ENCODE measurements at places on chromosomes 12 and 14.

GRCh38 chr12:55073043-55074022, 52.9 kb upstream of the OR9K2 start:
- peak; percentile 76 for DNase-seq

DNA sequence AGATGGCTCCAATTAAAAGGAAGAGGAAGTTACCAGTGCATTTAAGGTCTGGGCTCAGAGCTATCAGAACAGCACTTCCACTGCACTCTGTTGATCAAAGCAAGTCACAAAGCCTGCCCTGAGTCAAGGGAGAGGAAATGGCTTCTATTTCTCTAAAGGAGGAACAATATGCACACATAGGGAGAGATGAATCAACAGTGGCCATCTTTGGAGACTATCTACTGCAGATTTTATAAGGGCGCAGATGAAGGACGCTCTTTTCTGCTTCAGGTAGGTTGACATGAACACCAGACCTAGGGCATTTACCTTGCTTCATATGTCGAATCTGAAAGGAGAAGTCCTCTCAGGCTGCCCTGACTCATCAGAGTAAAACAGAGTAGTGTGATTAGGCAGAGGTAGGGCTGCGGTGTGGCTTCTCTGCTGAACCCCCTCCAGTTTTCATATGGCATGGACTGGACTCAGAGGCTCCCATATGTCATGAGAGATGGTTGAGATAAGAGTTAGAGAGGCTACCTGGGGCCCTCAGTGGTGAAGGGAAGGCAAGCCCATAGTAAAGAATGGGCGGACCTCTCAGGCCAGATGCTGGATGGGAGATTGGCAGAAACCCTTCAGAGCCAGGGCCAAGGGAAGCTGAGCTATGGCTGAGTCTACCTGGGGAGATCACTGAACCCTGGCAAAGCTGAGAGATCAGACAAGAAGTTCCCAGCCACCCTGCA, 84.4 kb downstream of the ARF6 start:
- no peak for DNase-seq

DNA sequence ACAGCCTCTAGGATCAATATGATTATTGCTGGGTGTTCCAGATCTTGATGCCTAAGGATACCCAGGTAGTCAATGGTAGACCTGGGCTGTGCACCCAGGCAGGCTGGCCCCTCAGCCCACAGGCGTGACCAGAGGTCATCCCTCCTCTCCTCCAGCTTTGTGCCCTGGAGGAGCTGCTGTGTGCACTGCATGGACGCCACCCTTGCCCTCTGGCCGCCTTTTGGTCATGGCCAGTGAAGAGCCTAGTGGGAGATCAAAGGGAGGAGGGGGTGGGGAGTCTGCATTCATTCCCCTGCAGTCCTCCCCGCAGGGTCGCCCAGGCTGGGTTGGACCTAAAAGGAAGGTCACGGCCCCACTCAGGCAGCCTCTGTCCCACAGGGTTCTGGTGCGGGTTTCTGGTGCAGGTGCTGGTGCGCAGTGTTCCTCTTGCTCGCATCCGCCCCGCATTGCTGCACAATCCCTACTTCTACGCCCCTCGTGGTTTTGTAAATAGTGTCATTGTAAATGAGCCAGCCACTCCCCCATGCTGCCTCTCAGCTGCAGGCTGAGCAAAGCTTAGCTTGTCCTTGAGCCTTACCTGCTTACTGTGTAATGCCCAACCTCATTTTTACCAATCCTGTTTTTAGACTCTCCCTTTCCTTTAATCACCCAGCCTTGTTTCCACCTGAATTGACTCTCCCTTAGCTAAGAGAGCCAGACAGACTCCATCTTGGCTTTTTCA, 55.3 kb downstream of the PSMA6 start:
- DNase-seq, result peak; percentile 29

- no peak for DNase-seq
Measured at GRCh38 chr12:40646456-40646855, 45.8 kb upstream of the CNTN1 start.

DNA sequence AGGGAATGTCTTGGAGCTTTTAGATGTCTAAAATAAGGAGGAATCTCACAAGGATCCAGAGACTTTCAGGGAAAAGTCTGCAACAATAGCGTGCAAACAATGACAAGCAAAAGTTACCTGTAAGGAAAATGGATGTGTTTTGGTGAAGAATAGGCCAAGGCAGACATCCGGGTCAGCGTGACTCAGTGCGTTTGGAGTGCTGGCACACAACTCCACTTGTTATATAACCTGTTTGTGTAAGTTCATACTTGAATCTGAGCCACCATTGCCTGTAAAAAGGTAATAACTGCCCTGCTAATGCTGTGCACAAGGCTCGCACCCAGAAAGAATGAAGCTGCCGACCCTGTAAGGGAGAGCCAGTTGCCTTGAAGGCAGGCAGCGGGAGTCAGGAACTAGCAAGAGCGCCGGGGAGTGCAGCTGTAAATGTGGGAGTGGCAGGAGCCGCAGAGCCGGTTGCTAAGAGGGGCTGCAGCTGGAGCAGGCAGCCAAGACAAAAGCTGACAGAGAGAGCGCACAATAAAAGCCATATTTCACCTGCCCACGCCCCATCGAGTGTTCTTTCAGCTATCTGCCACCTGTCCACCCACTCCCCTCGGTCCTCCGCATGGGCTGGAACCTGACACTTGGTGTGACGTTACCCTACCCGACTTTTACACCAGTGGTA, 638.5 kb upstream of the MIS18BP1 start:
- DNase-seq, result no peak

GRCh38 chr12:68609998-68610369, 715 bp upstream of the RAP1B start:
- no peak for DNase-seq

DNA sequence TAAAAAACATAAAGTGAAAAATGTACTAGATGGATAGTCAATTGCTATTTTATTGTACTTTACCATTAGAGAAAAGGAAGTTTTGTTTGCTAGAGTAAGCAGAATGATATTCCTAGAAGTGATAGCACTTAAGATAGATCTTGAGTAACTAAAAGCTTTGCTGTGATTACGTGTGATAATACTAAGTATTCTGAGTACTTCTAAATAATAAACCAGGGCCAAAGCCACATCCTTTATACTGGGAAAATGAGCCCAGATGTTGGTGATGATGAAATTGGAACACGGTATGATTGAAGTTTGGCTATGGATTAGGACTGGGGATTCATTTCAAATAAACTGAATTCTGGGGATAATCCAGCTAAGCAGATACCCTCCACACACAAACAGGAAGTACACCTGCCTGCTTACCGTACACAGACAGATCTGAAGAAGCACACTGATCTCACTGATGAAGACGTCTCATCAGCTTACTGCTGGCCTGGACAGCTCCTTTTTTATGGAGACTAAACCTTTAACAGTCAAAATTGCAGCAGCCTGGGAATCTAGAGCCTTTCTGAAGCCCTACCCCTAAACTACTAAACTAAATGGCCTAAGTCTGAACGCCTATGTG, 199.8 kb downstream of the LRFN5 start:
- no peak for DNase-seq

DNA sequence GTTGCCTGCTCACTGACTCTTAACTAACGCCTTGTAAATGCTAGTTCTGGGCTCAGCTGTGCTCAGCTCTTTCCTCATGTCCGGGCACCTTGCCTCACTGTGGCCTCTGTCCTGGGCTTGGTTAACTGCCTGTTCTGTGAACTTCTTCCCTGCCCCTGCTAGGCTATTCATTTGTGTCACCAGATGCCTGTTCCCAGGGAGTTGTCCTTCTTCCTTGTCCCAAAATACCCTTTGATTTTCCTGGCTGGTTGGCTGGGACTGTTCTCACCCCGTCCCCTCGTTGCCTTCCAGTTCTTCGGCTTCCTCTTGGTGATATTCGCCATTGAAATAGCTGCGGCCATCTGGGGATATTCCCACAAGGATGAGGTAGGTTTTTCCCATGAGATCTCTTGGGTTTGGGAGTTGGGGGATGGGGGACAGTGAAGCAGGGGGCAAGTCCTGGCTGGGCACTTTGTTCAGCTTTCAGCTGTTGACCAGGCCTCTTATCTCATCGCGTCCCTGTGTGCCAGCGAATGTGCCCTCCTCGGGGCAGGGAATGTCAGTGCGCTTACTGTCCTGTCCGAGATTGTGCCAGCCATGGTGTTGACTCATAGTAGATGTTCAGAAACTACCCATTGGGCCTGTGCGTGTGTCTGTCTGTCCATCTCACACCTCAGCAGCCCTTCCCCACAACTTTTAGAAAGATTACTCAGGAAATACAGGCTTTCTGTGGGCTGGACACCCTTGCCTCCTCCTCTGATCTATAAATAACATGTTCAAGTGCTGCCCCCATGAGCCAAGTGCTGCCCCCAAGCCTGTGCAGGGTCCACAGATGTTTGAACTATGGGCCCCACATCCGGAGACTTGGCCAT, 33.1 kb downstream of the CD9 start:
- no peak for DNase-seq

GRCh38 chr14:50666772-50667683, 1.1 kb downstream of the SAV1 start:
- peak; percentile 42 for DNase-seq

DNA sequence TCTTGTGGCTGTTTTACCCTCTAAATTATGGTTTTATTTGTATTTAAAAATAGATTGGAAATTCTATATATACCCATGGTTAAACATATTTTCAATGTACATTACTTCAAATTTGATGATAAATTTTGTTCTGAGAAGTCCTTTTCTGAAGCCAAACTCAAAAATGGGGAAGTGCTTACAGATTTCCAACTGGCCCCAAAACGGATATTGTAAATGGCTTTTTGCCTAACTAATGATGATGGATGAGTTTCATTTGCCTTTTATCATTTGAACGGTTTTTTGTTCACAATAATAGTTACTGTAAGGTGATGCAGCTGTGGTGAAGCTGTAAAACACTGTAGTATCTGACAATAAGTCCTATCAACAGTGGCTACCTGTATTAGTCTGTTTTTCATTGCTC, 136.9 kb downstream of the FUT8 start:
- no peak for DNase-seq

DNA sequence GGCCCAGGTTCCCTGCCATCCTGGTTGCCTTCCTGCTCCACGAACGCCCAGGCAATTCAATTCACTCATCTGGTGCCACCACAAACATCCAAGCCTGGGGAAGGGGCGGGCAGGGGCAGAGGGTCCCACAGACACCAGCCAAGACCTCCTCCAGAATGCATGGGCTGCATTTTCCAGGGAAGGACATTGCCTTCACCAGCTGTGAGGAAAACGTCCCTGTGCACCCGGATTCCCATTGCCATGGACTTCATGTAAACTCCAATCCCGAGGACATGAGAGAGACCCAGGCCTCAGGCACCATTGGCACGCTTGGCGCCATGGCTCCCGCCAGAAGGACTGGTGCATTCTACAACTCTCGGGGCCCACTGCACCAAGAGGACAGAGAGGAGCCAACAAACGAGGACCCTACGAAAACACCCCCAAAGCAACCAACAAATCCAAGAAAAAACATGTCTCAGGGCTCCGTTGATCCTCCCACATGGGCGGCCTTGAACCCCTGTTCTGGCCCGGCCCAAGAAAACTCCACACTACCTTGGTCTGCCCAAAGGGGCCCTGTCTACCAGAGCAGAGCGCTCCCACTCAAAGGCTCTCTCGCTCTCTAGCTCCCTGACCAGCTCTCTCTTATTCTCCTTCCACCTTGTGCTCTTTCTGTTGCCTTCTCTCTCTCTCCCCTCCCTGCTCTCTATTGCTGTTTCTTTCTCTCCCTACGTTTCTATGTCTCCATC, 183.9 kb downstream of the ALG10 start:
- no peak for DNase-seq

GRCh38 chr14:75260025-75260763, 18.4 kb upstream of the FOS start:
- no peak for DNase-seq

DNA sequence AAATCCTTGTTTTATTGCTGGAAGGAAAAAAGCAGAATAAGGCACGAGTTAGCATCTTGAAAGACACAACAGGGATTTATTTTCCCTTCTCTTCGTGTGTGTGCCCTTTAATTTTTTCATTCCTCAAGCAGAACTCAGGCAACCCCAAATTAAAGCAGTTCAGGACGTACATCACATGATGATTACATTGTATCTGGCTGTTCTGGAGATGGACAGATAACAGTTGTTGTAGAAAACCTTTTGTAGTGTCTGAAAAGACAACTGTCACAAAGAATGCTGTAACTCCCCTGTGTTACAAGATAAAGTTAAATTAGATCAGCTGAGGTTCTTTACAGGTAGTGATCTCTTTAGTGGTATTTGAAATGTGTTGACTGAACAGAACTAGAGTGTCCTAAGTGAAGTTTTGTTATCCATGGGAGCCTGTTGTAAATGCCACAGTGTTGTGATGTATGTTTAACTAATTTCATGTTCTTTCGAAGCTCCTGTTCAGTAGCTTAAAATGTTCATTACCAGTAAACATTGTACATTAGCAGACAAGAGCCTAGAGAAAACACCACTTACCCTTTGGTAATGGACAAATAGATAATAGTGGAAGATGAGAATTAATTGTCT, 58.5 kb downstream of the TMTC2 start:
- no peak for DNase-seq

DNA sequence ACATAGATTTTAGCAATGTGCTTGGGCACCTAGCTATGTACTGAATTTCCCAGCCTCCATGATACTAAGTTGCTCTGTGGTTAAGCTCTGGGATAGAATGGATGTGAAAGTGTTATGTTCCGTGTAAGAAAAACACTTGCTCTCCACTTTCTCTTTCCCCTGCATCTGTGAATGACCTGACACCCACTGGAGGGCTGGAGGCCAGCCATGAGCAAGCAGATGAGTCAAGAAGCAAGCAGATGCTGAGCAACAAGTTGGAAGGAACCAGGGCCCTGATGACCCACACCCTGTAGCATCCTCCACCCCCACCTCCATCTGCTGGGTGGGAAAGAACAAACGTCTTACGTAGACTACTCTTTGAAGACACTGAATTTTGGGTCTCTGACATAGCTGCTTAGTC, 56.6 kb downstream of the EID3 start:
- DNase-seq, result no peak

- DNase-seq, result no peak
Measured at GRCh38 chr14:81235096-81235495, 14.3 kb upstream of the GTF2A1 start.

- peak; percentile 16 for DNase-seq
Measured at GRCh38 chr12:81128930-81129554, 51.2 kb downstream of the ACSS3 start.

GRCh38 chr12:51911788-51912711, 4.7 kb downstream of the ACVRL1 start:
- no peak for DNase-seq

DNA sequence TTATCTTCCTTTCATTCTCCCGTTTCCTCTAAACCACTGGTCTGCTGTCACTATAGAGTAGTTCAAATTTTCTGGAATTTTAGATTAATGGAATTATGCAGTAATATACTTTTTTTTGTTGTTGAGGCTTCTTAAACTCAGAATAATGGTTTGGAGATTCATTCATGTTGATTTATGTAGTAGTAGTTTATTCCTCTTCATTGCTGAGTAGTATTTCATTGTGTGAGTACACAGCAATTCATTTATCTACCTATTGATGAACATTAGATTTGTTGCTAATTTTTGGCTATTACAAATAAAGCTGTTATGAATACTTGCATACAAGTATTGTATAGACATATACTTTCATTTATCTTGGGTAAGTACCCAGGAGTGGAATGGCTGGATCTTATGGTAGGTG, 7.2 kb downstream of the RASSF8 start:
- no peak for DNase-seq
